ENCODE measurements at places on chromosomes 16 and 17. TPM values are rescaled to one million over a fixed set of nuclear protein-coding genes. Genes with fewer than 3 reads are reported as not detected.

Gene KRT222
- not detected for total RNA-seq

Gene ST6GALNAC2
- 1.2 TPM for total RNA-seq

Gene PITPNM3
- 1.5 TPM for total RNA-seq

Gene CDH15
- total RNA-seq: 201 TPM

Gene ZNF469
- total RNA-seq: 0.46 TPM

Gene CRHR1
- total RNA-seq: not detected

Gene DPEP3
- total RNA-seq: not detected

Data from LHCN-M2 (cell line).